ENCODE measurements at places on chromosomes 2 and 18.

- no peak for ATAC-seq
These were observed 273.2 kb downstream of the BCL11A start for GRCh38 chr2:60280238-60280637.

GRCh38 chr2:218396688-218397462, 2.8 kb upstream of the CTDSP1 start:
- peak; percentile 1 for ATAC-seq

DNA sequence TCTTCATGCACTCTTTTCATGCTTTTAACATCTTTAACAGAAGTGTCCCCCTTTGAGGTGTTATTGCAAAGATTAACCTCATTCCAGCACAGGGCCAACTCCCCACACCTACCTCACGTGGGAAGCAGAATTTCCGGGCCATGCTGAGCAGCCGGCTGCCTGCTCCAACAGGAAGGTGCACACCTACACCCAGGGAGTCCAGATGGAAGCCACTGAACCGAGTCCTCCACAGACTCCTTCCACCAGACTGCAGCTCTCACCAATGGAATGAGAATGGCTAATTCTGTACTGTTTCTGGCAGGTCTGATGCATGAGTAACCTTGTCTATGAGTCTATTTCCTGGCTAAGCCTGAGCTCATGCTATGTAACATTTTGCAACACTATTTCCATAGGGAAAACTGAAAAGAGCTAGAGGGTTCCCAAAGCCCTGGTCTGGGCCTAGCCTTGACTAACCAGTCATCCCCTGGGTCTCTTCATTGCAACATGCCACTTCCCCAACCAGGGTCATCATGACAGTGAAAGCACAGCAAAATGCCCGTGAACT, 11.0 kb downstream of the ERFE start:
- peak; percentile 81 for ATAC-seq

DNA sequence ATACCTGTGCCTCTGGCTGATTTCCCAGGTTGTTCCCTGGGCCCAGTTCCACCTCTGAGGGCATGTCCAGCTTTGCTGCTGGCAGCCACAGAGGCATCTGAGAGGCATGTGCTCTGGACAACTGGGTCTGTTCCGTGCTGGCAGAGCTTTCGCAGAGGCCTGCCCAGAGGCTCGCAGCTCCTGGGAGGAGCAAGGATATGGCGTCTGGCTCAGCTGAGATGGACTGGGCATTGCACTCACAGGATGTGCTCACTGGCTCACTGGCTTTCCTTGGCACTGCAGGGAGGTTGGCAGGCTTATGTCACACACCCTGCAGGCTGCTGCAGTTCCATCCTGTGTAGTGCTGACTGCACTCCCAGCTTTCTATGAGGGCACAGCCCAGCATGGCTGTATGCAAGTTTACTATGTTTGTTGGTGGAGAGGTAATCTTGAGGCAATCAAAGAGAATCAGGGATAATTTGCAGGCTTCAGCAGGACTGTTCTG, 172.3 kb downstream of the PRKCE start:
- ATAC-seq = peak; percentile 90

DNA sequence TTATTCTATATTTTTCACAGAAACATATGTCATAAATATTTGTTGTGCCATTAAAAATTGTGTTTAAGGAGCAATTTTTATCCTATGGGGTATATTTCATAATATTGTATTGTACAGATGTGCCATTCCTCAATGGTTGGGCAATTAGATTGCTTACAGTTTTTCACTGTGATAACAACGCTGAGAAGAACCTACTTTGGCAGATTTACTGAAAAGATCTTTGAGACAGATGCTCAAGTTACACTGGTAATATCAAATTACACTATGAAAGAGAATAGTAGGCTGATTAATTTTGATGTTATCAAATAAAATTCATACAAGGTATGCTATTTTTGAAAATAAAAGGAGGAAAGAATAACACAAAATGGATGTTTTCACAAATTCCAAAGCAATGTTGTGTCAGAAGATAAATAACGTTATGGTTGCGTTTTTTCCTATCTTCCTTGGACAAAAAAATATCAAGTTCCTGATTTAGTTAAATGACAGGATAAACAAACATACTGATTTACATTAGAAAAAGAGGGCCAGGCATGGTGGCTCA, 335.1 kb upstream of the ZNF521 start:
- peak; percentile 47 for ATAC-seq

DNA sequence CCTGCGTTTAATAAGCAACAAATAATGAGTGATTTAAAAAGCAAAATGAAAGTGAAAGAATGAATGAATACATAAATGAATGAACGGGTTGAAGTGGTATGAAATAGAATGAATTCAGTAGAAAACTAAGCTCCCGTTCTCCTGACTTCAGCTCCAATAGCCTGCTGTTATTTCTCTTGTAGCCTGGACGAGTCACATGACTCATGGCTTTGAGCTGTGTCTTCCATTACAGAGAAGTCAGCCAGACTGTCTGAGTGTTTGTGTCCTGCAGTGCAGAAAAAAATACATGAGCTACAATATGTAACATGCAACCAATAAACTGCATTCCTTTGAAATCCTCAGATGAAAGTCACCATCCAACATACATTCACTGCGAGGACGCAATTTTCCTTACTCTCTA, 21.2 kb downstream of the SCG2 start:
- ATAC-seq = peak; percentile 92

GRCh38 chr18:71209944-71210343, 921.1 kb downstream of the SOCS6 start:
- ATAC-seq = peak; percentile 86

DNA sequence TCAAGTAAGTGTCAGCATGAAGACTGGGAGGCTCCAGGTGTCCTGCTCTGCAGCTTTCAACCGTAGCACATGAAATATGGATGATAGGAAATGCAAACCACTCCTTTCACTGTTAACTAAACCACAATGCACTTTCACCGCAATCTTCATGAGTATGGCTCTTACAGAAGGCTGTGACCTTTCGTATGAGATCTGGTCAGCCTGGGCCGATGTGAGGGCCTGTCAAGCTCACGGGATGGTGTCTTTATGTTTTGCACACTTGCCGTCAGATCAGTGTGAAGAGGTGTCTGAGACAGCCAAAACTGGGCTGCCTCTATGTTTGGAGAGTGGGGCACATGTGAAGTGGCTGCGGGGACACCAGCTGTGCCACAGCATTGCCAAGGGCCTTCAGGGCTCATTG, 62.8 kb upstream of the AFF3 start:
- ATAC-seq = no peak

DNA sequence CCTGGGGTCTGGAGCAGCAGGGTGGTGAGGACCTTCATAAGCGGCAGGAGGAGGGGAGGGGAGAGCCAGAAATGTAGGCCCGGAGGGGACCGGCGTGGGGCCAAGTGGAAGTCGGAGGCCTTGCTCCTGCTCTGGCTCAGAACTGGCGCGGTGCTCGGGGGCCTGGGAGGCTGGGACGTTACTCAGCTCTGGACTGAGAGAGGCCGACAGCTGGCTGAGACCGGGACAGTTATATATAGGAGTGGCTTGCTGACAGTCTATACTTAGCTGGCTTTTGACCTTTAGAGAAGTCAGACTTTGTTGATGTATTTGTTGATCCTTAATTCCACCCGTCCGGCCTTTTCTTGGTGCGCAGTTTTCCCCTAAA, 15.7 kb downstream of the IGFBP5 start:
- ATAC-seq = no peak

GRCh38 chr18:46628206-46628605, 28.8 kb downstream of the LOXHD1 start:
- no peak for ATAC-seq

DNA sequence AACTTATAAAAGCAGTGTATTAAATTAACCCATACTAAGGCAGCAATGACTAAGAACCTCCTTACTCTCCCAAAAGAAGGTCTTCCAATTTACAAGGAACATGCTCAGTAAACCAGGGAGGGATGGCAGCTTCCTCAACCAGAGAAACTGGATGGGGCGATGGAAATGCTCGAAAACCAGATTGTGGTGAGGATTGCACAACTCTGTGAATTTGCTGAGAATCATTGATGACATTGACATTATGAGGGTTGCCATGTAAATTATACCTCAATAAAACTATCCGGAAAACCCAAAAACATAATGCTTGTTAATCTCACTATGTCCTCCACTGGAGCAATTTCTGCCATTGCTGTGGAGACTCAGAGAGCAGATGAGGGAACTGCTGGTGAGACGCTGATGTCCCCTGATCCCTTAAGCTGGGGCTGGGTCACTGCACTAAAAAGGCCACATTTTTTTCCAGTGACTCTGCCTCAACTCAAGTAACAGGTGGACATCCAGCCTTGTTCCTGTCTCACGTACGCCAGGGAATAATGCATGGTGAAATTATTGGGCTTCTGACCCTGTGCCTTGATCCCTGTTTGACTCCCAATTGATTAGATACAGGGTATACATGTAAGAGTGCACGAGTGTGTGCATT, 288.3 kb downstream of the CYP26B1 start:
- ATAC-seq = no peak

- no peak for ATAC-seq
These were observed 277.0 kb downstream of the CDH2 start for GRCh38 chr18:27899893-27900292.

- ATAC-seq = peak; percentile 58
These were observed 51.0 kb upstream of the CYP26B1 start for GRCh38 chr2:72198532-72199241.

DNA sequence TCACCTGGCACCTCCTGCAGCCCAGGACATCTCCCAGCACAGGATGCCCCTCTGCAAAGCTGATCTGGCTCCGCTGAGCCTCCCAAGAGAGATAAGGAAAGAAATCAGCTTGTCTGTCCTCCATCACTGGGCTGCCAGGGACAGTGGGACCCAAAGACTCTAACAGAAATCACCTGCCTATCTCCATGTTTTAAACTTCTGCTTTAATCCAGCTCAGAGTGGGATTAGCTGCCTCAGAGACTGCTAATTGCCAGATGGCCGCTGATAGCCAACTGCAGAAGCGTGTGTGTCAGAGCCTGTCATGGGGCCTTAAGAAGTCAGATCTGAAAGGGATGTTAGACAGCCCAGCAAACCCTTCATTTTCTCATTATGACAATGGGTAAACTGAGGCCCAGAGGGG, 389.4 kb upstream of the KLHL29 start:
- no peak for ATAC-seq

DNA sequence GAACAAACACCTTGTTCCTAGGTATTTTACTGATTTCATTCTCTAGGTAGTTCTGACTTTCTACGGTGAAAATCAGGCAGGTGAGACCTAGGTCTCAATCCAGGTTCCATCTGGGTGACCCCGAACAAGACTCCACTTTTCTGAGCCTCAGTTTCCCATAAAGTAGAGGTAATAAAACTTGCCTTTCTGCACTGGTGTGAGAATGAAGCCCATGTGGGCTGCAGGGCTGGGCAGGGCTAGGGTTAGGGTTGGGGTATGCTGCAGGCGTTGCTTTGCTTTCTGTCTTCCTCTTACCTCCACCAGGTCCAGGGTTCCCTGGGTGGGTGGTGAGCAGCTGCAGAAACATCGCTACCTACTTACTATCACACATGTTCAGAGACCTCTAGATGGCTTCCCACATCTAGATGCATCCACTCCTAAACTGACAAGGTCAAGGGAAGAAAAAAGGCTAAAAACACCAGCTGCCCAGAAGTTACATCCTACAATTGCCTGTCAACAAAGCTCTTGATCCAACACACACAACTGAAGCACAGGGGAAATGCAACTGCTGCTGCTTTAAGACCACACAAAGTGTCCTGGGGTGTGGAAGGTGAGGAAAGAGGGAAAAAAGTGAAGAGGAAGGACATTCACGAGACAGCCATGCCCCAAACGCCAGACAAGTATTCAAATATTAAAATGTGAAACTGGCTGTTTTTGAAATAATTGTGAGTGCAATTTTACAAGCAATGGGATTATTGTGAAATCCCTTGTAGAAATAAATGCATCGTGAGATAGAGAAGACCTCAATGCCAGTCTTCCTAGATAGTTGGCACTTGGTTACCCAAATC, 23.5 kb downstream of the MBP start:
- ATAC-seq = no peak

DNA sequence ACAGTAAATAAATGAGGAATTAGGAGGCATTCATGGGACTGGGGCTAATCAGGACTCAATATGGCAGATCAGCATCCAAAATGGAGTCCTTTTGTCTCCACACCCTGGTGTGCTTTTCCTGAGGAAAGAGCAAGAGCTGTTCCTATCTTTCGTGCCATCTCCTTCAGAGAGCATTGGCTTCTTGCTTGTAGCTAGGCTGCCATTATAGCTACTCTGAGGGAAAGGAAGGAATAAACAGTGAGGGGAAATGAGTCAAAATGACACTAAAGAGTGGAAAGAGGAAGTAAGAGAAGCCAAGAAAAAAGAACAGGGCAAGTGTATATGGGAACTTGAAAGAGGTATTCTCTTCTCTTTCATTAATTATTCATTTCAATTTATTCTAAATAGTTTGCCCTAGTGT, 8.4 kb upstream of the NMI start:
- no peak for ATAC-seq

- no peak for ATAC-seq
These were observed 201.4 kb upstream of the SIX2 start for GRCh38 chr2:45210462-45211195.

DNA sequence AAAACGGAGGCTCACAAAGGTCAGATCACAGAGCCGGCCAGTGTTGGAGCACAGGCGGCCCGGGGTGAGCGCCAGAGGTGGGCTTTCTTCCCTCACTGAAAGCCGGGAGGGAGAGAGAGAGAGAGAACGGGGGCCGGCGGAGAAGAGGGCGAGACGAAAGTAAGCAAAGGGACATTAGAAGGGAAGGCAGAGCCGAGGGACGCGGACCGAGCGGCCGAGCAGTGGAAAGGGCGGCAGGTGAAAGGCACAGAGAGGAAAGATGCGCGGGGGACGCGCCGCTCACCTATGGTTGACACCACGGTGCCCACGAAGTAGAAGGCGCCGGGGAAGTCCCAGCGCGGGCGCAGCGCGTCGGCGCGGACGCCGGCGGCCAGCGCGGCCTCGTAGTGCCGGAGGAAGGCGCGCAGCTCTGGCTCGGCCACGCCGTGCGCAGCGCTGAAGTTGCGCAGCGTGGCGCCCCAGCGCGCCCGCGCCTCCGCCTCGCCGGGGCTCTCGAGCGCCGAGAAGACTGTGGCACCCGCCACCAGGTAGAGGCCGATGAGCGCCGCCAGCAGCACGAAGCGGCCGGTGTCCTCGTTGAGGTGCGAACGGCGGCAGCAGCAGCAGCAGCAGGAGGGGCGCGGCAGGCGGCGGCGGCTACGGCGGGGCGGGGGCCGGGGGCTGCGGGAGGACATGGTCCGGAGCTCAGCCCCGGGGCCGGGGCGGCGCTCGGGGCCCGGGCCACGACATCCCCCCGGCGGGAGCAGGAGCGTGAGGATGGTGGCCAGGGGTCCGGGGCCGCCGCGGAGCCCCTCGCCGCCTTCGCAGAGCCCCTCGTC, 166.9 kb downstream of the MSH2 start:
- ATAC-seq = peak; percentile 5

DNA sequence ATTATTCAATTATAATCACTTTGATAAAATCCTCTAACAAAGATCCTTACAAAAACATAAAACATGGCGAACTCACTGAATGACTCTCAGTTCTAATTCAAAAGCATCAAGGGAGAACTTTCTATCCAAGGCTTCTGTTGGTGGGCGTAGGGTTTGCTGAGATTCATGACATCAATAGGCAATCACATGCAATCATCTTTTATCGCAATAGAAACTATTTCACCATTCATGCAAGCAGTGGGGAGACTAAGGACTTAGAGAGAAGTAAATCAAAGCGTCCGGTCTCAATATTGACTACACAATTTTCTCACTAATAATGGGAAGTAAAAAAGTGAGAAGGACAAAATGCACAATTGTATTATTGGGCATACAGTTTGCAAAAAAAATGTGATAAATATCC, 168.7 kb downstream of the SCG2 start:
- no peak for ATAC-seq

- ATAC-seq = no peak
These were observed 98.0 kb downstream of the PTPN4 start for GRCh38 chr2:119857742-119858141.

GRCh38 chr2:10544252-10544651, 96.1 kb upstream of the ODC1 start:
- ATAC-seq = no peak
